ENCODE measurements at places on chromosomes 12 and 14. TPM values are rescaled to one million over a fixed set of nuclear protein-coding genes. Genes with fewer than 3 reads are reported as not detected.

The CRACR2A gene
- total RNA-seq, result 15.4 TPM

The BATF gene
- 1.5 TPM for total RNA-seq

The ASB2 gene
- not detected for total RNA-seq

The RTL1 gene
- total RNA-seq, result not detected

The FGD4 gene
- total RNA-seq, result 31.6 TPM

The SYCP3 gene
- 0.16 TPM for total RNA-seq
